Caki2 (cell line): ENCODE measurements at places on chromosomes 5 and 9.

DNA sequence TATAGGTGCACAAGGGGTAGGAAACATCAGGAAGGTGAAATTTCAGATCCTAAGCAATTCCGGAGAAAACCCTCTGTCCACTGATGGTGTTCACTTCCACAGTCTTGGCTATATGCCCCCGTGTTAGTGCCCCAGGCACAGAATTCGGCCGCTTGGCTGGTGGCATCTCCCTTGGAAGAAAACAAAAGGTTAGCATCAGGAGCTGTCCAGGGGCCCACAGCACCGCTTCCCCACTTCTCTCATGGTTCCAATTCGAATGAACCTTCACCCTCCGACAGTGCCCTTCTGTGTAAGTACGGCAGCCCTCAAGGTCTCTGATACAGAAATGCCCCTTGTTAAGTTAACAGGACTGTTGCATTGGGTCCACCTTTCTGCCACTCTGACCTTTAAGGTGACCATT lies 409.0 kb downstream of the GADD45G start:
- no peak for DNase-seq

GRCh38 chr9:124708074-124708473 lies 63.0 kb downstream of the NR6A1 start:
- no peak for DNase-seq

GRCh38 chr9:121196389-121196788 lies 5.3 kb downstream of the RAB14 start:
- no peak for DNase-seq

GRCh38 chr5:177487975-177488374 lies 9.4 kb downstream of the PDLIM7 start:
- no peak for DNase-seq

DNA sequence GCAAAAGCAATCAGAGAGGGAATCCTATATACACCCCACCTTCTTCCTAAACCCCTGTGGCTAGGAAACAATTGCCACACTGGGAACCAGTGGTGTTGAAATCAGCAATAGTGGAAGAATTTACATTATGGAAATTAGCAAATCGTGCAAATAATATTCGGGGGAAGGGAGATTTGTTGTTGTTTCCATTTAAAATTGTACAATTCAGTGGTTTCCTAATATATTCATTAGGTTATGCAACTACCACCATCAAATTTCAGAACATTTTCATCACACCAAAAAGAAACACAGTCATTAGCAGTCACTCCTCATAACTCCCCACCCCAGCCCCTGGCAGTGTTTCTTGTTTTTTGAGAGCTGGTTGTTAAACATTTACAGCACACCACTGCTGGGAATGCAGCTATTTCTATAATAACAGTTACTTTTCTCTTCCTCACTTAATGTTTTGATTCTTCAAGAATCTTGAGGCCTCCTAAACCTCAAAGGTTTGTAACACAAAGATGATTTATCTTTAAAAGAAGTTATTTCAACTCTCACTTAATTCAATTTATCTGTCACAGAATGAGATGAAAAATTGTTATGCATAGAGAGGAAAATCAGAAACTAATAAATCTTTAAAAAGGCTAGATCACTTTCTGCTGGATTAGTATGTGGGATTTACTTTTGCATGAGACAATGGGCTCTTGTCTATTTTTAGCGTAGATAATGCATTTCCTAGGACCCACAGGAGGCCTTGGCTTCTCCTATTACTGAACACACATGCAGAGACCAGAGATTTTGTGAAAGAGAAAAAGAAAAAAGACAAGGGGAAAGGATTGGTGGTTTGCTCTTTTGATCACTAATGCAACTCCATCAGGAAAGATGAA lies 91.8 kb upstream of the DAPK1 start:
- peak; percentile 58 for DNase-seq

- DNase-seq, result no peak
Observed at GRCh38 chr5:37319037-37319782, 51.7 kb downstream of the NUP155 start.

DNA sequence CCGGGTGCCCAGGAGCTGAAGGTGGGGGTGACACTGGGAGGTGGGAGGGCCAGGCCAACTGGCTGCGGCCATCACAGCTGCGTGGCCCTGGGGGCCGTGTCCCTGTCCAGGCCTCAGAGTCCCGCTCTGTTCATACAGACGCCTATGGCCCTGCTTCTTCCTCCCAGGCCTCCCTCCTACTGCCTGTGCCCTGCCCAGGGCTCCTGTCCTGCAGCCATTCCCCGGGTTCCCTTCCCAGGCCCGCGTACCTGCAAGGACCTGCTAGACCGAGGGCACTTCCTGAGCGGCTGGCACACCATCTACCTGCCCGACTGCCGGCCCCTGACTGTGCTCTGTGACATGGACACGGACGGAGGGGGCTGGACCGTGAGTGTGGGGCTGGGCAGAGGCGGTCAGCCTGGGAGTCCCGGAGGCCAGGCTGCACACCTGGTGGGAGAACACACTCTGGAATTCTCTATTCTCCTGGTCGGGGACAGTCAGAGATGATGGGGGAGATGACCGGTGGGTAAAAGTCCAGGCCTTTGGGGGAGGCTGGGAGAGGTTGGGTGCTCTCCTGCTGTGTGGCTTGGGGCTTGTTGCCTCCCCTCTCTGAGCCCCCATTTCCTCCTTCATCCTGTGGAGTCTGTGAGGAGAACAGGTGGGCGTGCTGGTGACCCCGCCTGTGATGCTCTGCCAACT lies 4.5 kb downstream of the FCN2 start:
- DNase-seq, result no peak

DNA sequence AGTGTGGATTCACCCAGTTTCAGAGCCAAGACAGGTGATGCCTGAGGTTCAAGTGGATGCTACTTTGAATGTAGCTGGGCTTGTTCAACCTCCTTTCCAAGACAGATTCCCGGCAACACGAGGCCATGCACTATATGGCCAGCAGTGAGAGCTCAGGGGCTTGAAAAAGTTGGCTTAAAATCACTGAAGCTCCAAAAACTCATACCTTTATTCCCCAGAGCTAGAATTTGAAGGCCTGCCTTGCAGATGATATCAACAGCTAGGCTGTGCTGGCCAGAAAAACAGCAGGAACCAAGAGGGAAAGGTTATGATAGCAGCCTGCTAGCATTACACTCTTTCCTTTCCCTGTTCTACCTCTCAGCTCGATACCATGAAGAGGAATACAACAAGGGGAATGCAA lies 120.2 kb upstream of the DAB2 start:
- no peak for DNase-seq

DNA sequence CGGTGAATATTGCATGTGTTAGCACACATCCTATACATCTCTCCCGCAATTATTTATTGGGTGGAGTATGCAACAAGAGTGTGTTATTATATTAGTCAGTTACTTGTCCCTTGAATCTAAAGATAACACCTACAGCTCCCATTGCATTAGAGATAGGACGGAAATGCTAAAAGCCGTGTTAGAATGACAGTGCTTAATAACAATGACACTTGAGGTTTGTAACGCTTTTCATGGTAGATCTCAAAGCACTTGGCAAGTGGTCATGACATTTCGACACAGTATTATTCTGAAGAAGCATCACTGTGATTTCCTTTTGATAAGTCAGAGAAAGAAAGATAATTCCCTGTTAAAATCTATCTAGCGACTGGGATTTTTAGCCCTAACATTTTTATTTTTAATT lies 33.4 kb upstream of the TRIO start:
- DNase-seq, result no peak
